ENCODE measurements at places on chromosomes 16 and 17.

DNA sequence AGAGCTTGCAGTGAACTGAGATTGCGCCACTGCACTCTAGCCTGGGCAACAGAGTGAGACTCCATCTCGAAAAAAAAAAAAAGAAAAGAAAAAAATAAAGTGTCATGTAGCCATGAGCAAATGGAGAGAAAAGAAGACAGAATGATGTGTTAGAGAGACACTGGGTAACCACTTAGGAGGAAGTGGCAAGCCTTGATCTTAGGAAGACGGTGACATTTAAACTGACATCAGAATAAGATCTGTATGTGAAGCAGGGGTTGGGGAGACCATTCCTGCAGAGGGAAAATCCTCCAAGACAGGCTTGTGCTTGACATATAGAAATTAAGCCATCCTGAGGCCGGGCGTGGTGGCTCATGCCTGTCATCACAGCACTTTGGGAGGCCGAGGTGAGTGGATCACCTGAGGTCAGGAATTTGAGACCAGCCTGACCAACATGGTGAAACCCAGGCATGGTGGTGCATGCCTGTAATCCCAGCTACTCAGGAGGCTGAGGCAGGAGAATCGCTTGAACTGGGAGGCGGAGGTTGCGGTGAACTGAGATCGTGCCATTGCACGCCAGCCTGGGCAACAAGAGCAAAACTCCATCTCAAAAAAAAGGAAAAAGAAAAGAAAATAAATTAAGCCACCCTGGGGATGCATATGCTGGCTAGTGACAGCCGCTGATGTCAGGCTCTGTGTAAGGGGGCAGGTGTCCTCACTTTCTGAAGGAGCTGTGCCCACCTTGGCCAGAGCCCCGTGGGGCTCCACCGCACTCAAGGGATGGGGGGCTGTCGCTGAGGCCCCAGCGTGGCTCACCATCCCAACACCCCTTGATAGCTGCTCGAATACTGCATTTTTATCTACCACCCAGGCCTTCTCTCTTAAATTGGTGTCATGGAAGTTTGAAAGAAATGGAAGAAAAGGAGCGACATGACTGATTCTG lies 13.1 kb upstream of the CYB5B start:
- DNase-seq, result no peak

- DNase-seq, result no peak
Observed at GRCh38 chr17:19281161-19281560, 44.0 kb downstream of the EPN2 start.

- no peak for DNase-seq
Observed at GRCh38 chr16:48609652-48610029, 339 bp downstream of the N4BP1 start.

DNA sequence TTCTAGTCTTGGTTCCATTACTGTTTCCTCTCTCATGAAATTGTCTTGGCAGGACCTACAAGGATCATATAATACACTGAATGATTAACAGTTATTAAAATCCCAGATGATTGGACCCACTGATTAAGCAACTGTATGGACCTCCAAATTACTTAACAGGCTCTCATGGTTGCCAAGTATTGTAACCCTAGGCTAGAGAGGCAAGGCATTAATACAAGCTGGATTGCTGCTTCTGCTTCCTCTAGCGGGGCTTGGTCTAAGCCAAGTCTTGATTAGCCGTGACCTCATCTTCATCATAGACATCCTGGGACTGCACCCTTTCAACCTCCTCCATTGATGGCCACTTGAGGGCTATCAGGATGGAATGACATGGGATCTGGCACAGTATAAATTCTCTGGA lies 46.9 kb downstream of the SYCE1L start:
- no peak for DNase-seq

DNA sequence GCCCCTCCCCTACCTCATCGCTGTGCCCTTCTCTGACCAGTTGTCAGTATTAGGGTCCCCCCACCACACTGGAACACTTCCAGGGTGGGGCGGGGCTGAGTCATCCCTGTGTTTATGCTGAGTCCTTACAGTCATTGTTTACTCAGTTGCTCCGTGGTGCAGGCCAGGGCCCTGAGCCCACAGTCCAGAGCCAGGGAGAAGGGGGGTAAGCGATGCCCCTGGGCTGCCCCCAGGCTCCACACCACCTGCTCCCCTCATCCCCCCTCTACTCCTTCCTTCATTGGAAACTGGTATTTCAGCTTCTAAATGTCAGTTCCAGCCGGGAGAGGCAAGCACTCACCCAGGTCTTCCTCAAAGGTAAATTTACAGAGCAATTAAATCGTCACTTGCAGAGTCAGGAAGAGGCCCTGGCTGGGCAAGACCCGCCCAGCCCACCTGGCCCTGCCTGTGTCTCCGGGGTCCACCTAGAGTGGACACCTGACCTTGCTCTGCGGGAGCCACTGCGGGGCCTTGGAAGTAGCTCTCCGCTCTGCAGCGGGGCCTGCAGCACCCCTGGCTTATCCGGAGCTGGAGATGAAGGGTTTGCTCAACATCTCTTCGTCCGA lies 4.8 kb downstream of the ATP2A3 start:
- no peak for DNase-seq

- no peak for DNase-seq
Observed at GRCh38 chr16:78609402-78610274, 510.2 kb downstream of the WWOX start.

DNA sequence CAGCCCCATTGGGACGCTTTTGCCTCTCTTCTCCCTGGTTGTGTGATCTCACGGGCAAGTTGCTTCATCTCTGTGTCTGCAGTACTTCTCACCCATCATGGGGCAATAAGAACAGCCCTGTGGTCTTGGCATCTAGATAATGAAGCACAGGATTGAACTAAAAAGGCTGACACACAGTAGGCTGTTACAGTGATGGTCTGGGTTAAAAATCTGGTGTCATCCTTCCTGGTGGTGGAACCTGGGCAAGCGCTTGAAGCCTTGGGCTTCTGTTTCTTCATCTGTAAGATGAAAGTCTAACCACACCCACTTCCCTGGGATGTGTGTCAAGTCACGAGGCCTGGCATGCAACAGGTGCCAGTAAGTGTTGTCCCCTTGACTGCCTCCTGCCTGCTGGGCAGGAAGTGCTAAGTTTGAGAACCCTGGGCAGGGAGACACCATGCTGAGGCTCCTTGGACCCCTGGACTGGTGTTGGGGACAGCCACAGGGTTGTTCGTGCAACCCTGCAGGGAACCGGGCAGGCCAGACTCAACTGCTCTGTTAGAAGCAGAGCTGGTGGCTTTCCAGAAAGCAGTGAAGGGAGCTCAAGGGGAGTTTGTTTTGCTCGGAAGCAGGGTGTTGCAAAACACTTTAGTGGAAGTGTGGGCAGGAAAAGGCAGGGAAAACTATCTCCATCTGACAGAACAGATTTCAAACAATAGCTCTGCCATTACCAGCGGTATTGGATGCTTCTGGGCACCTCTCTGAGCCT lies 5.9 kb upstream of the MAP2K3 start:
- no peak for DNase-seq

DNA sequence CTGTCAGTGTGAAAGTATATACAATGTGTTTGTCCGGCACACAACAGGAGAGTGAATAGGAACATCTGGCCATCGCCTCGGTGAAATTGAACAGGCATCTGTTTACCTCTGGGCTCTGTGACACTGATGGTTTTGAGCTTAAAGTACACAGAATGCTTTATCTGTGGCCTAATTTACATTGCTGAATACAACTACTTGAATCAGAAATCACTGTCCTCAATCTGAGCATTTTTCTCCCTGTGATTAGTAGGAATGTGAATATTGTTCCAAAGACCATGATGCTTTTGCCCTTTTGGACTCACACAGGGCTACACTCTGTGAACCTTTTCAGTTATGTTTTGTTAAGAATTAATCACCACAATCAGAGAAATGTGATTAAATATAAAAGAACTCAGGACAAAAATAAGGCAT lies 323.0 kb upstream of the TBX2 start:
- no peak for DNase-seq
